ENCODE measurements at places on chromosomes 11 and 22.

- no peak for DNase-seq
These were observed 104.6 kb downstream of the MPPED1 start for GRCh38 chr22:43516386-43516785.

DNA sequence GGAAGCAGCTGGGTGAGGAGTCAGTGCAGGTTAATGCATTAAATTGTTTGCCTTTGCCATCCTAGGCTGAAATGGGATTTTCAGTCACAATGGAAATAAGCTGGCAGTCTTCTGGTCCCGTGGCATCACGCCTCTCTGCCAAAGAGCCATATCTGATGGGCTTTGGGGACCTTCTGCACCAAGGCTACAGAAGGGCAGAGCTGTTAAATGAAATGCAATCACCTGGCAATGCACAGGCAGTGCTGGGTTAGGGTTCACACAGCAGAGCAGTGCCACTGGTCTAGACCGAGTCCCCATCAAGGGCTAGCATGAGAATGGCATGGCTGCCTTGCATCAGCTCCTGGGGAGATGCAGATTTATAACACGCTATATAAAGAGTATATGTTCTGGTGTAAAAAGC lies 749.2 kb downstream of the NTM start:
- no peak for DNase-seq

- no peak for DNase-seq
These were observed 19.4 kb upstream of the LRRC55 start for GRCh38 chr11:57162179-57162898.

DNA sequence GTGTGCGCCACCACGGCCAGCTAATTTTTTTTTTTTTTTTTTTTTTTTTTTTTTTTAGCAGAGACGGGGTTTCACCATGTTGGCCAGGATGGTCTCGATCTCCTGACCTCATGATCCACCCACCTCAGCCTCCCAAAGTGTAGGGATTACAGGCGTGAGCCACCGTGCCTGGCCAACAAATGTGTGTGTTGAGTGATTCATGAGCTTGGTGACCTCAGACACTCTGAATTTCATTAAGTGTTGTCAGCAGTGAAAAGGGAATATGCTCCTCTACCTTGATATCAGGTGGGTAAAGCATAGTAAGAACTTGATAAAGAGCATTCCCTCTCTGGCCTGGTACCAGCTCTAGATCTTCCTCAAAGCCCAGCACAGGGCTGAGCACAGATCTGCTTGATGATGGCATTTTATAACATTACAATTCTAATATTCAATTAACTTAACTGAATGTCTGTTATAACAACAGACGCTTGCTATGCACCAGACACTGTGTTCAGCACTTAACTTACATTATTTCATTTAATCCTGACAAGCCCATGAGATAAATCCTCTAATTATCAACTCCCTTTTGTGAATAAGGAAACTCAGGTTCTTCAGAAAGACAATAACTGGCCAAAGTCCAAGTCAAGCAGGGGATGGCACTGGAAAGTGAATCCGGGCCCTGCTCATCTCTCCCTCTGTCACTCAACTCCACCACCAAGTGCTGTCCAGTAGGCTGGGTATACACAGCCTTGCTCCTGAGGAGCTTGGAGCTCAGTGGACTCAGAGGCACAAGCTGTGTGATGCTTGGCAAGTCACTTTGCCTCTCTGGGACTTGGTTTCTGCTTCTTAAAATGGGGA lies 13.0 kb downstream of the TBC1D10A start:
- no peak for DNase-seq

- peak; percentile 30 for DNase-seq
These were observed 42.8 kb upstream of the CCND1 start for GRCh38 chr11:69598147-69598546.

GRCh38 chr11:131217313-131218310 lies 152.8 kb upstream of the NTM start:
- DNase-seq = no peak

- no peak for DNase-seq
These were observed 12.3 kb downstream of the KCNJ1 start for GRCh38 chr11:128854841-128855240.

- peak; percentile 89 for DNase-seq
These were observed 14.5 kb upstream of the MS4A7 start for GRCh38 chr11:60363542-60364470.

GRCh38 chr11:33734441-33735270 lies 1.6 kb downstream of the CD59 start:
- DNase-seq = peak; percentile 82

GRCh38 chr11:66337103-66337899 lies 1.1 kb upstream of the RIN1 start:
- DNase-seq = no peak

DNA sequence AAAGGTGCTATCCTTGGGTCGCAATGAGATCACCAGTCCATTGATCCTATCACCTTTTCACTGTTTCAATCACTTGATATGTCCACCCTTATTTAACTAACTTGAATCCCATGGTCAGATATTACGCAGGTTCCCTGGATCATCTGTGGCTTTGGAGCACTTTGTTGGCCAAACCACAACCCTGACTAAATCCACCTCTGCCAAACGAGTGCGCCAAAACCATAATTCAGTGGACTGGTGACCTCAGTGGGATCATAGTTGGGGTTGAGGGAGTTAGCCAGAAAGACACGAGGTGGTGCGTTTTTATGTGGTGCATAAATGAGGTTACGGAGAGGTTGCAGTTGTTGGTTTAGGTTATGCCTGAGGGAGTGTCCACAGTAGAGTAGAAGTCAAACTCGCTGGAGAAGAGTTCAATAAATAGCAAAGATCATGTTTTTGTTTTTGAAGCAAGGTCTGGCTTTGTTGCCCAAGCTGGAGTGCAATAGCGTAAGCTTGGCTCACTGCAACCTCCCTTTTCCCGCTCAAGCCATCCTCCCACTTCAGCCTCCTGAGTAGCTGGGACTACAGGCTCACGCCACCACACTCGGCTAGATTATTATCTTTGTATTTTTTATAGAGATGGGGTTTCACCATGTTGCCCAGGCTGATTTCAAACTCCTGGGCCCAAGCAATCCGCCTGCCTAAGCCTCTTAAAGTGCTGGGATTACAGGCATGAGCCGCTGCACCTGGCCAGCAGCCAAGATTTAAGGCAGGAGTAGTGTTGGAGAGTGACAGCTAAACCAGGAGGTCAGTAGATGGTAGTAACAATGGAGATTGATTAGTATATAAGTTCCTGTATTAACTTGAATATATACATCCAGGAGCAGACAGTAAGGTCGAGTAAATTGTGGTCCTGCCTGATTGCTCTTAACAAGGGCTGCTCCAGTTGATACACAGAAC lies 4.5 kb downstream of the FOXR1 start:
- DNase-seq = peak; percentile 33

DNA sequence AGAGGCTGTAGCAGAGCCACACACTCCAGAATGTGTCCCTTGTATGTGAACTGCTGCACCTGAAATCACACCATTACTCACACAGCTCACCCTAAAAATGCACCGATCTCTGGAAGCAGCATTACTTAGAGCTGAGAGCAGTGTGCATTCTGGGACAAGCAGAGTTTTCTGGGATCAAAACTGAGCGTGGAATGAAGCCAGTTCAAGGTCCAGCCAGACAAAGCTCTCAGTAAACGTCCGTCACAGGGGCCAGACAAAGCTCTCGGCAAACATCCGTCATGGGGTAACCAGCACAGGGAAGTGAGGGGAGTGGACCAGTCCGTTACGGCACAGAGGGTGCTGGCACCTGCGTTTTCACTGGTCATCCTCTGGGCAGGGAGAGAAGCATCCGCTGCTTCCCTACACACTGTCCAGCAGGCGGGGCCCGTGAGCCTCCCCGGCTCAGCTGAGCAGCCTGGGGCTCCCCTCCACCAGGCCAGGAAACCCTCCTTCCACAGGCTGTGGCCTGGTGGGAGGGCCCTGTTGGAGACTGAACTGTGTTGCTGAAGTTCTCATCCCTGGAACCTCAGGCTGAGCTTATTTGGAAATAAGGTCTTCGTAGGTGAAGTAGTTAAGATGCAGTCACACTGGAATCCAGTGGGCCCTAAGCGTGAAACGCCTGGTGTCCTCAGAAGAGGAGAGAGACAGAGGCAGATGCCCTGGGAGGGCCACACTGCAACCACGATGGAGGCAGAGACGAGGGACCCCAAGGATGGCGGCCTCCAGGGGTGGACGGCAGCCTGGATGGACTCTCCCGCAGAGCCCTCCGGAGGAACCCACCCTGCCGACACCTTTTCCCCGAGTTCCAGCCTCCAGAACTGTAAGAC lies 883.9 kb downstream of the BRD1 start:
- no peak for DNase-seq

GRCh38 chr11:67267188-67268080 lies 1.2 kb downstream of the GRK2 start:
- DNase-seq = no peak

Measured in tongue (tissue), 3 donors.